ENCODE measurements at places on chromosomes 3 and 15.

DNA sequence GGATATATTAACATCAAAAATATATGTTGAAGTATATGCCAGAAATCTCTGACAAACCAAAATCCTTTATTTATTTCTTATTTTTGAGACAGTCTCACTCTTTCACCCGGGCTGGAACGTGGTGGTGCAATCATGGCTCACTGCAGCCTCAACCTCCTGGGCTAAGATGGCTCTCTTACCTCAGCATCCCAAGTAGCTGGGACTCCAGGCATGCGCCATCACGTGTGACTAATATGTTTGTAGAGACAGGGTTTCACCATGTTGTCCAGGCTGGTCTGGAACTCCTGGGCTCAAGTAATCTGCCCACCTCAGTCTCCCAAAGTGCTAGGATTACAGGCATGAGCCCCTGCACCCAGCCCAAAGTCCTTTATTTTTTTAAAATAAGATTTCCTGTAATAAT is 11.9 kb downstream of the FAIM start:
- H3K4me3 ChIP-seq: no peak overlapping the region
- DNase-seq: no peak
- H3K36me3 ChIP-seq: no peaks in the 10 kb centered on the region

DNA sequence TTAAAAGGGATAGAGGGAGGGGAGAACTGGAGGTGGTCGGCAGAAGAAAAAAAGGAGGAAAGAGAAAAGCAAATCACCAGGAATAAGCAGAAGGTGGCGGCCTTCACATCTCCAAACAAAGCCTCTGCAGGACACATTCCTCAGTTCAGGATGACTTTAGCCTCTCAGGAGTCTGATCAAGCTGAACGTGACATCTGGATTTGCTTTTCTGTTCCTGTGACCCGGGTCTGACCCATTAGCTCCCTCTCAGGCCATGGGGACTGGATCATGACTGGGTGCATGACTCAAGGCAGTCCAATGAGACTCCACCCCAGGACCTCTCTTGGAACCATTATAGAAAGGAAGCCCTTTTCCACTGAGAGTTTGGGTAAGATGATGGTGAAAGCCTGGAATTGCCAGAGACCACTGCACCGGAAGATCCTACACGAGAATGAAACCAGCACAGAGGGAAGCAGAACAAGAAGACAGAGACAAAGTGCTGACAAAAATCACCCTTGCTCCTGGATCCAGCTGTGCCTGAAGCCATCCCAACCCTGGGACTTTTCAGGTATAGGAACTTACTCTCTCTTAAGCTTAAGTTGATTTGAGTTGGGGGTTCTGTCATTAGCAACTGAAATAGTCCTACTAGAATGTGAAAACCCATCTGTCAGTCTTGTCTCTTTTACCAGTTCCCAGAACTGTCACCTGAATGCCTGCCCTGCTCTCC is 45.4 kb upstream of the RAD18 start:
- H3K4me1 ChIP-seq: no peaks in the 10 kb centered on the region
- no peaks in the 10 kb centered on the region for H3K36me3 ChIP-seq
- H3K27me3 ChIP-seq: no peaks in the 10 kb centered on the region
- H3K4me3 ChIP-seq: no peak overlapping the region
- H3K27ac ChIP-seq: no peak overlapping the region
- no peak for DNase-seq

DNA sequence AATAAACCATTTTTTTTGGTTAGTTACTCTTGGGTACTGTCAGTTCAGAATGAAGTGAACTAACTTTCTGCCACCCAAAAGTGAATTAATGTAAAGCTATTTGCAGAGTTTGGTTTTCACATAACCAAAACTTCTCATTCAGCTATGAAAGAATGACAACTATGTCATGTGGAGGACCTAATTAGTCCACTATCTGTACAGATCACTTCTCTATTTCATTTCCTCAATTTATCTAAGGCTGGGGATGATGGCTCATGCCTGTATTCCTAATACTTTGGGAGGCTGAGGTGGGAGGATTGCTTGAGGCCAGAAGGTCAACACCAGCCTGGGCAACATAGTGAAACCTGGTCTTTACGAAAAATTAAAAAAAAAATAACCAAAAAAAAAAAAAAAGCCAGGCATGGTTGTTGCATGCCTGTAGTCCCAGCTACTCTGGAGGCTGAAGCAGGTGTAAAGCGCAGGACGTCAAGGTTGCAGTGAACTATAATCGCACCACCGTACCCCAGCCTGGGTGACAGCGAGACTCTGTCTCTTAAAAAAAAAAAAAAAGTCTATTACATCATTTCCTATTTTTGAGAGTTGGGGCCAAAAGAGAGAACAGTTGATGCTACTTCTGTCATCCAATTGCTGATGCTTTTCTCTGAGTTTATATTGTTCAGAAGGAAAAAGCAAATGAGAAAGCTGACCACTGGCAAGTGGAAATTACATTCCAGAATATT is 8.7 kb downstream of the HYPK start:
- no peak overlapping the region for H3K27ac ChIP-seq
- H3K36me3 ChIP-seq: peaks cover 37% of the 10 kb centered on the region
- H3K27me3 ChIP-seq: no peaks in the 10 kb centered on the region
- H3K4me3 ChIP-seq: no peak overlapping the region
- H3K4me1 ChIP-seq: no peaks in the 10 kb centered on the region
- no peak for DNase-seq

DNA sequence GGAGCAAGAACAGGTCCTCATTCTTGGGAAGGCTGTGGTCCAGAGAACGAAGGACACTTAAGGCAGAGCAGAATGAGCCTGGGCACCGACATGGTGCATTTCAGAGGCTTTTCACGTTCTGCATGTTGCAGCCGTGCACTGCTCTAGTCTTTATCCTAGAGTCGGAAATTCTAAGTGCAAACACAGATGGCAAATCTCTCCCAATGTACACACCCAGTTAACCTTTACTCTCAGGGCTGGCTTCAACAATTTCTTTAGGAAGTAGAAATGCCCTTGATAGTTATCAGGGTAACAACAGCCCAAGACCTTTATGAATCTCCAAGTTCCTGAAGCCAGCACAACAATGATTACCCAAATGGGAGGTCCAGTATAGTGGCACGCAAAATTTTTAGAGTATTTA is 39.1 kb upstream of the LRTM1 start:
- DNase-seq: no peak
- H3K27ac ChIP-seq: no peak overlapping the region
- H3K4me3 ChIP-seq: no peak overlapping the region
- no peaks in the 10 kb centered on the region for H3K4me1 ChIP-seq
- H3K36me3 ChIP-seq: no peaks in the 10 kb centered on the region

DNA sequence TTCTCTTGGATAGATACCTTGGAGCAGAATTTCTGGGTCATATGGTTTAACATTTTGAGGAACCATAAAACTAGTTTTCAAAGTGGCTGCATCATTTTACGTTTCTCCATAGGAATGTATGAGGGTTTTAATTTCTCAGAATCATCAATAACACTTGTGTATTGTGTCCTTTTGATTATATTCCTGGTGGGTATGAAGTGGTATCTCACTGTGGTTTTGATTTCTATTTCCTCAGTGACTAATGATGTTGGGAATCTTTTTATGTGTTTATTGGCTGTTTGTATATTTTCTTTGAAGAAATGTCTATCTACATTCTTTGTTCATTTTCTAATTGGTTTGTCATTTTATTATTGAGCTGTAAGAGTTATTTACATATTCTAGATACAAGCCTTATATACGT is 28.8 kb downstream of the CDIN1 start:
- H3K27ac ChIP-seq: no peak overlapping the region
- H3K4me1 ChIP-seq: peaks cover 12% of the 10 kb centered on the region
- DNase-seq: no peak
- no peaks in the 10 kb centered on the region for H3K27me3 ChIP-seq

- H3K27me3 ChIP-seq: no peaks in the 10 kb centered on the region
- no peaks in the 10 kb centered on the region for H3K4me1 ChIP-seq
- H3K4me3 ChIP-seq: no peak overlapping the region
- no peaks in the 10 kb centered on the region for H3K36me3 ChIP-seq
These were observed 420.2 kb upstream of the CCDC54 start for GRCh38 chr3:106957029-106957428.

DNA sequence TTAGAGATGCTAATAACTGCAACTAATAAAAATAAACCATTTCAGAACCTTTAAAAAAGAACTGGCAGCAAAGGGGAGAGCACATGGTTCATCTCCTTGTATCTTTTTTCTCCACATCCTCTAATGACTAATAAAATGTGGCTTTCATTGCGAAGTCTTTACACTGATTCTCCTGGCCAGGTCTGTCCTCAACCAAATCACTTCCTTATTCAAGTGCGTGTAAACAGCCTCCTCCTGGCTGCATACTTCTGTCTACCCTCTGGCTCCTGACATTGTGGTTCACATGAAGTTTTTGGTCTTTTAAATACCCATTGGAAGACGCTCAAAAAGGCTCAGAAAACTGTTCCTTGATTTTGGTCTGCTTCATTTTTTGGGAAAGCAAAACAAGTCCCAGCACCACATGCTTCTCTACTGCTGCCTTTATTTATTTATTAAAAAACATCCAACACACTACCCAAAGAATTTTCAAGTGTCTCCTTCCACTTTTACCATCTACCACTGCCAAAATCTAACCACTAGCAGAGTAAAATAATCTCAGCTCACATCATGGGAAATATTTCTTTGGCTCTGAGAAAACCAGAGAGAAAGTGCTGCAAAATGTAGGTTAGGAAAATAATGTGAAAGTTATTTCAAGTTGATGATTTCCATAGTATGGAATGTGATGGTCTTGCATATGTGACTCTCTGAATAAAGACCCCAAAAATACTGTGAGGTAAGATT is 85.1 kb downstream of the EFL1 start:
- H3K27me3 ChIP-seq: no peaks in the 10 kb centered on the region
- no peaks in the 10 kb centered on the region for H3K36me3 ChIP-seq
- DNase-seq: no peak
- no peak overlapping the region for H3K27ac ChIP-seq
- no peaks in the 10 kb centered on the region for H3K4me1 ChIP-seq
- no peak overlapping the region for H3K4me3 ChIP-seq

All from endothelial cell of umbilical vein (primary cell).